ENCODE measurements at places on chromosomes 1 and 21.

GRCh38 chr1:172517081-172517480, 15.9 kb upstream of the SUCO start:
- DNase-seq: no peak

DNA sequence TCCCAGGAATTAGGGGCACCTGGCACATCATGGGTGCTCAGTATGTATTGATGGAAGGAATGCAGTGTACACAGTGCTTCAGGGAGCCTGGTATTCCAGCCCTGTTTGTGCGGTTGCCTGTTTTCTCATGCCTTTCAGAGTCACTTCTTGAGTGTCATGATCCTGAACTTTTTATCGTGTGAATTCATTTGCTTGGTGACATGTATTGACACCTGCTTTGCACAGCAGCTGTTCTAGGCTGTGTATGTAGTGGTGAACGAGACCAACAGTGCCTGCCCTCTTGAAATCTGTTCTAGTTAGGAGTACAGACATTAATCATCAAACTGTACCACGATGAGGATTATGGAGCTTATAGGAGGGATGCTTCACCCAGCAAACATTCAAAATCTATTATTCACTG, 6.1 kb downstream of the HTR6 start:
- no peak for DNase-seq

DNA sequence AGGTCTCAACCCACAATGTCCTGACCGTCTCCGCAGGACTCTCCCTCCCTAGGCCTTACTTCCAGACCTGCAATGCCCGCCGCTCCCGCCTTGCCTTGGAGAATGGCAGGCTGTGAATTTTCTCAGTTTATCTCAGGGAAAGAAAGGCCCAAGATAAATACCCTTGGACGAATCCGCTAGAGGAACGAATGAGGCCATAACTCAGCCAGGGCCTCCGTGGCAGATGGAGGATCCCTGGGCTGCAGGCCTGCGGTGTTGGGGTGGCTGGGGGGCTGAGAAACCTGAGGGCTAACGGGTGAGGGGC, 29.9 kb upstream of the DISP3 start:
- no peak for DNase-seq

DNA sequence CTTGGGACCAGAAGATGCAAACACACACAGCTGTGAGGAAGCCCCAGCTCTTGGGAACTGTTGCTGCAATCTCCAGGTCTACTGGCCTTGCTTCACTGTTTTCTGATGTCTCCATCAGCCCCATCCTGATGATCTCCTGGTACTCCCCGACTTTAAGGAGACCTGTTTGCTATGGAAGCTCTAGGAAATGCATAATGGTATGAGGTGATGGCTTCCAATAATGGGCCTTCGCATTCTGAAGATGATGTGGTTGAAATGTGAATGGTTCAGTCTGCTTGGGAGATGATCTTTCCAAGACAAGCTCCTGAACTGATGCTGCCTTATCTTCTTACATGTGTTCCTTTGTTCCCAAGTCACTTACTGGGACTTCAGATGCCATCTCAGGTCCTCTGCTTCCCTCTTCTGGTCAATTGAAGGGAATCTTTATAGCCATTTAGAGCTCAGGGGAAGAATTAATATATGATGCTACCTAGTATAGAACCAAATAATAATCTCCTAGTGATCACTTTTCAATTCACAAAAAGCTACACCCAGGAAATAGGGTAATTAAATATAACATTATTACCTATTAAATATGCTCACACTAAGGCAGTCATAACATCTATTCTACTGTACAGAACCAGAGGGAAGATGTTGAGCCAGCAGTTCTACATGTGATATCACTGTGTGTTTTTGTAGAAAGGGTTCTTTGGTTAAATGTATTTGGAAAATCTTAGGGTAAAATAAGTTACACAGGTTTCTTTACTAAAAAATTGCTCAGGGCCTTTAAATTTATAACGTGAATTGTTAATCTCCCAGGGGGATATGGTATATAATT, 73.9 kb upstream of the VTCN1 start:
- DNase-seq: peak; percentile 56

DNA sequence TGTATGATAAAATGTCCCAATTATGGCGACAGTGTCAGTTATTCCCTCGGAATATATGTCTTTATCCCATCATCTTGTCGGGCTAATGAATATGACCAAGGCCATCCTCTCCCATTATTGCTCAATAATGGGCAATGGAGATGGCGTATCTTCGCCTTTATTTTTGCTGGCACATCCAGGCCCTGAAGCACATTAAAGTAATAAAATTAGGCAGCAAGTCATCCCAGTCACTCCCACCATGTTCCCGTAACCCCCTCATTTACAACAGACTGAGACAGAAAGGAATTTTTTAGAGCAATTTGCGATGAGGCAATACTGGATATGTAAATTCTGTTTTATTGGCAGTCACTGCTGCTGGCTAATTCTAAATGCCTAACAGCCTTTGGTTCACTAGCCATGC, 35.3 kb downstream of the CLIC6 start:
- DNase-seq: no peak

Data from amniotic stem cell (primary cell).